ENCODE measurements at places on chromosomes 13 and 19.

- peak; percentile 70 for DNase-seq
Observed at GRCh38 chr19:10706990-10707389, 5.8 kb downstream of the QTRT1 start.

DNA sequence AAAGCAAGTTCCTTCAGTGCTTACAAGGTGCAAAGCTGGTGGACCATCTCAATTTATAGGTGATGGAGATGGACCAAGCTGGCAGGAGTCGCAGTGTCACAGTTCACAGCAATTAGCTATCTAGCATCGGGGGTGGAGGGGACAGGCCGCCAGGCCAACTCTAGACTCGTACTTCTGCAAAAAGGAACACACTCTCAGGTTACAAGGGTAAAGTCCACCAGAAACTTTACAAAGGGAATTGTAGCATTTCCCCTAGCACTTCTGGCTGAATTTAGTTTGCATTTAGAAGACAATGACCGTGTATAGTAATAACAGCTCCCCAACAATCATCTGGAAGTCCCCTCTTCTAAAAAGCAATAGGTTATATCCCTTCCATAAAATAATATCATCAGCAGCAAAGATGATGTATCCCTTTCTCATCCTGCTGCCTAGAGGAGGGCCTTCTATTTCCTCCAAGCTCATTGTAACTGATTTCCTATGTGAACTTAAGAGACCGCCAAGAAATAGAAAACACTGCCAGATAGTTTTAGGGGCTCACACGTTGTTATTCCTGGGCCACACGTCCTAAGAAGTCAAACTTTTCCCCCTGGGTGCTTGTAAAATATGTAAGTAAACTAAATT lies 8.5 kb upstream of the DOCK9 start:
- DNase-seq, result no peak

DNA sequence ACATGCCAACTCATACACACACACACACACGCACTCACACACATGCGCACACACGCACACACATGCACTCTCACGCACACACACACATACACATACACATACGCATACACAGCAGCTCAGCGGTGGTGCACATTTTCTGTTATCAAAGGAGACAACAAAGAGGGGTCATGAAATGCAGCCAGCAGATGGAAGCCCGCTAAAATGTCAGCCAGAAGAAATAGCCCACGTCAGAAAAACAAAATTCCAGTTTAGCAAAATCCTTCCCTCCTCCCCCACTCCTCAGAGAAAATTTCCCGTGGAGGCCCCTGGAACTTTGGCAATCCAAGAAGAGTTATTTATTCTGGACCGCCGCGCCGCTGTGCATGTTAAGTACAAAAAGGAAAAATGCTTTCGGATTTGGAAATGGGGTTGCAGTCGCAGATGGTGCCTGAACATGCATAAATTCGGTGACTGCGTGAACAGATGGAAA lies 114.6 kb upstream of the VSTM2B start:
- DNase-seq, result no peak

- no peak for DNase-seq
Observed at GRCh38 chr13:74710006-74710405, 575.8 kb upstream of the KLF12 start.

DNA sequence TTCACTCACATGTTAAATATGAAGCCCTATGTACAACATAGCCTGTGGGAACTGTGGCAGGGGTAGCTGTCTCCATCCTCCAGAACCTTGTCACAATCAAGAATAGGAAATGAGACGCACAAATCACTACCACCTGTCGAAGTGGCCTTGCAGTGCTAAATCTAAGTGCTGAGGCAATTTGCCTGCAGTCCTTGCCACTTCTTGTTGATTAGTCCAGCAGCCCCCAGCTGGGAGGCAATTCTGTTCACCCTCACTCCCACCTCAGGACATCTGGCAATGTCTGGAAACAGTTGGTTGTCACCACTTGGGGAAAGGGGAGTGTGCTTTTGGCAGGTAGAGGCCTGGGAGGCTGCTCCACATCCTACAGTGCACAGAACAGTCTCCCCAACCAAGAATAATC lies 10.7 kb downstream of the RFX2 start:
- DNase-seq, result no peak

- no peak for DNase-seq
Observed at GRCh38 chr13:23707674-23708073, 137.5 kb downstream of the TNFRSF19 start.
